Umbilical cord (tissue), 2 donors: ENCODE measurements at places on chromosomes 2 and 18. TPM values are rescaled to one million over a fixed set of nuclear protein-coding genes. Genes with fewer than 3 reads are reported as not detected.

C2orf78 gene
- total RNA-seq, result 1.7 TPM

UGT1A8 gene
- 6.5 TPM for total RNA-seq

DNA sequence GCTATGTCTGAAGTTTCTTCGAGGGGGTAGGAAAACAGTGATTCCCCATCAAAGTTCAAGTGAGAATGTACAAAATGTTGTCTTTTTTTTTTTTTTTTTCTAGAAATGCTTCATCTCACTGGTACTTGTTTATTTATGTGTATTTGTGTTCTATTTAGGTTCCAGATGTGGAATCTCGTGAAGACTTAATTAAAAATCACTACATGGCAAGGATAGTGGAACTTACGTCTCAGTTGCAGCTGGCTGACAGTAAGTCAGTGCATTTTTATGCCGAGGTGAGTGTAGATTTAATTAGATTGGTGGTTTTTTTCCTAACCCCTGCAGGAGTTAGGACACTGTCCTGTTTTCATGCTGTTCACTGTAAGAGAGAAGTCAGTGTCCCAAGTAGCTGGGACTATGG is 22.8 kb upstream of the STON1 start:
- DNase-seq, result no peak

DNA sequence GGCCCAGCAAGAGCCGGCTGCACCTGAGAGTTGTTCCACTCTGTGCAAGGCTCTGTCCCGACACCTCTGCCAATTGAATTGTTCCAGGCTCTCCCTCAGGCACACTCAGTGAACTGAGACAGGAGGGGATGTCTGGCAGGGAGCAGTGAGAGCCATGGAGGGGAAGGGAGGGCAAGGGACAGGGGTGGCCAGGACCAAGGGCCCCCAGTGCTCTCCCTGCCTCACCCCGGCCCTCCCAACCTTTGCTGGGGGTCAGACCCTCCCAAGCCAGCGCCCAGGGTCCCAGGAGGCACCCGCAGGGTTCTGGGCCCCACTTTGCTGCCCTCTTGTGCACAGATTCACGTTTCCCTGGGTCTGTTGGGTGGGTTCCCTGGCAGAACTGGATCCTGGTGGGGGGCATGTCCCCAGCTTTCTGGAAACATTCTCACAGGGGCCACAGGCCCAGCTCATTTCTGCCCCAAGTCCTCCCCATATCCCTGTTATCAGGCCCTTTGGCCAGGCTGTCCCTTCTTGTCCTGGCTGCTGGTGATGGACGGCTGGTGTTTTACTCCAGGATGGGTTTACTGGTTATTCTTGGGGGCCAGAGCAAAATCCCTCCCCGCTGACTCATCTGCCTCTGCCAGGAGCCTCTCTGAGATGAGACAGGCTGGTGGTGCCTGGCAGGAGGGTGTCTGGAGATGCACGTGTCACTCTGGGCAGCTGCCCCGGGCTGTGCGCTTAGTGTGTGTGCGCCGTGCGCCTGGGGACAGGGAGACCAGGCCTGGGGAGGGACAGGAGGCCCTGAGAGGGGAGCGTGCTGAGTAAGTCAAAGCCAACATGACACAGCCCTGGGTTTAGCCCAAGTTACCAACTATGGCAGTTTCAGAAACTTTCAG is 136.5 kb upstream of the CTDP1 start:
- peak; percentile 46 for DNase-seq

DNA sequence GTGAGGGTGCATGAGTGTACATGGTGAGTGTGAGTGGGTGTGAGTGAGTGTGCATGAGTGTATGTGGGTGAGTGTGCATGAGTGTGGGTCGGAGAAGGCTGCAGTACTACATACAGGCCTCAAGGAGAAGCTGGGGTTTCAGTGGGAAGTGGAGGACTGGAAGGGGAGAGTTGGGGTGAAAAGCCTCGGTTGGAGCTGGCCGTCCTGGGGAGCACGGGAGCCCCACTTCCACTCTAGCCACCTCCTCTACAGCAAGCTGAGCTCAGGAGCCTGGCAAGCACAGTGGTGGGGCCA is 68.7 kb upstream of the HPCAL1 start:
- DNase-seq, result no peak

- no peak for DNase-seq
Measured at GRCh38 chr2:68206793-68207192, 45.5 kb downstream of the PPP3R1 start.

- no peak for DNase-seq
Measured at GRCh38 chr2:20596193-20596972, 54.5 kb downstream of the HS1BP3 start.

- no peak for DNase-seq
Measured at GRCh38 chr2:118835746-118836410, 11.6 kb downstream of the EN1 start.

DNA sequence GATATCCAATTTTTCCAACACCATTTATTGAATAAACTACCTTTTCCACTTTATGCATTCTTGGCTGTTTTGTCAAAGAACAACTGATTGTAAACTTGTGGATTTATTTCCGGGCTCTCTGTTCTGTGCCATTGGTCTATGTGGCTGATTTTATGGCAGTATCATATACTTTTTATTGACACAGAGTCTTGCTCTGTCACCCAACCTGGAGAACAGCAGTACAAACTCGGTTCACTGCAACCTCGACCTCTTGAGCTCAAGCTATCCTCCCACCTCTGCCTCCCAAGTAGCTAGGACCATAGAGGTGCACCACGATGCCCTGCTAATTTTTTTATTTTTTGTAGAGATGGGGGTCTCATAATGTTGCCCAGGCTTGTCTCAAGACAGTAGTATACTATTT is 6.7 kb upstream of the GALNT5 start:
- DNase-seq, result no peak

DNA sequence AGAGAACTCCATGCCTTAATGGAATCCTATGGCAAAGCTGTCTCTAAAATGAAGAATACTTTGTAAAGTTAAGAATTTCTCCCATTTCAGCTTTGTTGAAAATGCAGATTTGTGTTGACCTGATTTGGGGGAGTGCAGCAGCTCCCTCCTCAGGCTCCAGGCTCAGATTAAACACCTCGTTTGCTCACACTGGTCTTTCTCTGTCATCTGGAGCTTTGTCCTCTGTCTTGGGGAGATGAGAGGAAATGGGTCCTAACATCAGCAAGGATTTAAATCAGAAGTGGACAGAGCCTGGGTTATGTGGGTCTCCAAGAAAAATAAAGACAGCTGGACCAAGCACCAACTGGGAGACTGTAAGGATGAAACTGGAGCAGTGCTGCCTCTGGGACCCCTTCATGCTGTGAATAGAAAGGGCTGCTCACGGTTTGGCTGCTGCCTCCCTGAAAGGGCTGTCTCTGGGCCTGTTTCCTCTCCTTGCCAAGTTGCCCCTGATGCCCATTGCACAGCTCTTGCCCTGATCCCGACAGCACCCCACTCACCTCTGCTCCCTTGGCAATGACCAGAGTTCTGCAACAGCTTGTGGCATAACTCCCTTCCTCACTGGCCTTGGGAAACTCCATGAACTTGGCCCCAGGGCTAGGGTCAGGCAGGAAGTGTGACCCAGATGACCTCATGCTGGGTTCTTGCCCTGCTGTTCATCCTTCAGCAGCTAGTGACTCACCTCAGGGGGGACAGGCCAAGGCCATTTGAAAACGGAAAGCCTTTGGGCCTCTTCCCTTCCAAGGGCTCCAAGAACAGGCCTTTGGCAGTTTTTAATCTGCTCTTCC is 197.2 kb downstream of the CYP26B1 start:
- no peak for DNase-seq

SERPINB13 gene
- total RNA-seq, result 8.7 TPM

GRCh38 chr18:74652392-74652988 is 54.8 kb downstream of the ZNF407 start:
- DNase-seq, result peak; percentile 48

DNA sequence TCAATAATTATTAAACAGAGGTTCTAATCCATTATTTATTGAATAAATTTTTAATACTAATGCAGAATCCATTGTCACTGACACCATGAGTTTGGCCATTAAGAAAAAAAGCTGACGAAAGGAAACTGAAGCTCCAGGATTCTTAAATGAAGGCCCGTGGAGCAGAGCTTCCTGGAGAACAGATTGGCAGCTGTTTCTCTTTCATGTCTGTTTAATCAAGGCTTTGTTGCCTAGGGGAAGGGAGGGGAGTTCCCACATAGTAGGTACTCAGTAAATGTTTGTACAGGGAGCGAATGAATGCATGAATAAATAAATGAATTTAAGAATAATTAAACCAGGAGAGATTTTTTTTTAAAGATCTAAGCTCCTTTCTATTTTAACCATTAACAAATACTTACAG is 315.1 kb upstream of the KLHL29 start:
- DNase-seq, result no peak

DNA sequence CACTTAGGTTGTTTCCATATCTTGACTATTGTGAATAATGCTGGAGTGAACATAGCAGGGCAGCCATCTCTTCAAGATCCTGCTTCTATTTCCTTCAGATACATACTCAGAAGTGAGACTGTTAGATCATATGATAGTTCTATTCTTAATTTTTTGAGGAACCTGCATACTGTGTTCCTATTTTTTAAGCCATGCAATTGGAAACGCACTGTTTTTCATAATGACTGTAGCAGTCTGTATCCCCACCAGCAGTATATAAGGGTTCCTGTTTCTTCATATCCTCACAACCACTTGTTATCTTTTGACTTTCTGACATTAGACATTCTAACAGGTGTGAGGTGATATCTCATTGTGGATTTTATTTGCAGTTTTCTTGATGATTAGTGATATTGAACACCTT is 15.5 kb downstream of the NEURL3 start:
- no peak for DNase-seq

DNA sequence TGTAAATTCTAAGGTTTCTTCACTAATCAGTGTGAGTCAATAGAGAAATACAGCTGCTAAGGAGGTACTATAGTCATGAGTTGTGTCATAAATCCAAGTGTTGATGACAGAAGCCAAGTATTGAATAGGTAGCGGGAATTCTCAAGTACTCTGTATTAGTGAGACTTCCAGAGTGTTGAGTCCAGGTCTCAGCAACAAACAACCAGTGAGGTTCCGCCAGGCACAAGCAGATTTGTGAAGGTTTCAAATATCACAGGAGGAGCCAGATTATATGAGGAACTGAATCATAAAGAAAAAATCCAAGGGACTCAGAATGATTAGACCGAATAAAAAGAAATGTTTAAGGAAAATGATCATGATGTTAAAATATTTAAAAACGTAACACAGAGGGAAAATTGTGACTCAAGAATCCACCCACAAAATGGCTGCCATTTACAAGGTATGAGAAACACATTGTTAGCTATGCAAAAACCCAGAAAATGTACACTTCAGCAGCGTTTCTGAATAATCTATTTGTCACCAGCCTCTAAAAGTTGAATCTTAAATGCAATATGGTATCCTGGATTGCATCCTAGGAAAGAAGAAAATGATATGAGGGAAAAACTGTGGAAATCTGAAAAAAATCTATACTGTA is 27.3 kb upstream of the EVA1A start:
- no peak for DNase-seq

GRCh38 chr2:201194097-201194496 is 11.2 kb downstream of the CASP10 start:
- DNase-seq, result no peak

MITD1 gene
- 25.5 TPM for total RNA-seq

GRCh38 chr2:227789803-227790202 is 23.8 kb upstream of the CCL20 start:
- no peak for DNase-seq

RAD51AP2 gene
- 11.6 TPM for total RNA-seq

- no peak for DNase-seq
Measured at GRCh38 chr2:61950571-61951315, 45.3 kb downstream of the COMMD1 start.

- no peak for DNase-seq
Measured at GRCh38 chr2:58448845-58449244, 207.7 kb upstream of the FANCL start.

MYO1B gene
- 51.0 TPM for total RNA-seq

DNA sequence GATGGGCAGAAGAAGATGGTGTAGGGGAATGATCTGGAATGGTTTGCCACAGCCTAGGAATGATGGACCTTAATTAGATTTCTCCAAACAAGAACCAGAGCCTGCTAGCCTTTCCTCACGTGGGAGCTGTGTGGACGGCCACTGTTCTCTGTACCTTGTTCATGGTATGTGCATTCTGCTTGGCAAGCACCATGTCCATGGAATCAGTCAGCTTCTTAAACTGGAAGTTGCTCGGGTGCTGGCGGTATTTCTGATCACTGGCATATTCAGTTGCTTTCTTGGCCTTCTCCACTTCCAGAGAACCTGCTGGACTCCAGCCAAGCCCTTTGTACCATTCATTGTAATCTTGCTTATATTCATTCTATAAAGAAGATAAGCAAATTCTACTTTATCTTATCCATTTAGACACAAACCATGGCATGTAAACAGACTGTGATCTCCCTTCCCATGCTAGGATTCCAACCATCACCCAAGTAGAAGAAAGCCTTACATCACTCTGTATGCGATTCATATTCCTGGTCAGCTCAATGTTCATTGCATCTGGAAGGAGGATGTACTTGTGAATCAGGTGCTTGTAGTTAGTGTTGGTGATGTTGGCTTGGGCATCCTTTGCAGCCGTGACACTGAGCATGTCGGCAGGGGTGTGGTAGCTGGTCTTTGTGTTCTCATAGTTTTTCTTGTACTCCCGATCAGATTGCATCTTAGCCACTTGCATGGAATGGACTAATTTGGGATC is 78.4 kb downstream of the NEB start:
- DNase-seq, result no peak

WNT6 gene
- total RNA-seq, result 3.9 TPM

DNA sequence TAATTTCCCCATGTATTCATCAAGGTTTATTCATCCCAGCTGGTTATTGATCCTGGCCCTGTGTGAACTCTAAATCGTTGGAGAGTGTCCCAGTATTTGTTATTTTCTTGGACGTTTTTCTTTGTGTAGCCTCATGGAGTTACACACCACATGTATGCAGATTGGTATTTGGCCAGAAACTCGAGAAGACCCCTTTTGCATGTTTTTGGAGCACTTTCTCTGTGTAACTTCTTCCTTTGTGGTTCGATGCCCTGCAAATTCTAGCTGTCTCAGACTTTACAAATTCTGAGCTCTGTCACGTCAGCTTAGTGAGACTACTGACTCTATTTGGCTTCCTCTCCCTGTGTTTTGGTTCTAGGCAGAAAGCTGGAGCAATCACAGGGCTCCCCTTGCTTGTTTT is 198.7 kb downstream of the MCFD2 start:
- no peak for DNase-seq

- DNase-seq, result peak; percentile 2
Measured at GRCh38 chr18:44067186-44067585, 613.5 kb upstream of the SETBP1 start.

CFAP210 gene
- 0.72 TPM for total RNA-seq

- no peak for DNase-seq
Measured at GRCh38 chr2:72806280-72806945, 19.4 kb downstream of the EXOC6B start.

SLC19A3 gene
- 6.7 TPM for total RNA-seq

DNA sequence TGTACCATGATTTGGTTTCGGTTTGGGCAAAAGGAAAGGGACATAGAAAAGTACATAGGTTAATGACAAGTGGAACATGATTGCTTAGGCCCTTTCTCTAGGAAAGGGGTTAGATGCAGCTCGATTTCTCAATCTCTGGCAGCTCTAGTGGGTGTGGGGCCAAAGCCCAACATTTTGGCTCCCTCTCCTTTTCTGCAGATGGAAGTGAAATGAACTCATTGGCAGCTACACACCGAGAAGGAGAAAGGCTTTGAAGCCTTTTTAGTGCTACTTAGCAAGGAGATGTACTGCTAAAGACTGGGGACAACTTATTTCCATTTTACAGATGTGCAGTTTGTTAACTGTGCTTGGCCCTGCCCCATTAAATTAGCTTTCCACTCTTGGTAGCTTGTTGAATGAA is 93.8 kb downstream of the LYPD6B start:
- DNase-seq, result no peak
